ENCODE measurements at places on chromosomes 5 and 9.

GRCh38 chr9:75896193-75896592, 5.7 kb downstream of the PCSK5 start:
- DNase-seq = no peak

DNA sequence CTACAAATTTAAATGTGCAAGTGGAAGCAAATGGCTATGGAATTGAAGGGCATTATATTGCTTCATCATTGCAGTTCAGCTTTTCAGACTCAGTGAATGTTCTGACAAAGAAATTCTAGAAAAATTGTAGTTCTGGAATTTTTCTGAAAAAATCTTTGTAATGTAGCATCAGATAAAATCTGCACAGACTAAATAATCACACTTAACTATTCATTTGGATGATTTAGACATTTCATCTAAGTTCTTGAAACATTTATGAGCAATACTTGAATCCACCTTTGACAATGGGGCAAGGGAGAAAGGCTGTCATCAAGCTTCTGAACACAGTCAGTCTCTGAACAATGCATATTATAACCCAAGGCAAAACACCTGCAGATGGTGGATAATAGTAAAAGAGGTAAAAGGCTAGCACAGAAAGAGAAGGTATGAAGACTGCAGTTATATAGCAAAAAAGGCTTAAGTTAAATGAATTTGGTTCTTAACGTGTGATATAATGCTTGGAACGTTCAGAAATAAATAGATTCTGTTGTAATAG, 1352.0 kb upstream of the NUDT12 start:
- DNase-seq = no peak

GRCh38 chr5:146751054-146751453, 127.5 kb downstream of the PPP2R2B start:
- DNase-seq = no peak

GRCh38 chr5:107671742-107672210, 1.0 kb upstream of the EFNA5 start:
- DNase-seq = peak; percentile 52

- no peak for DNase-seq
Measured at GRCh38 chr9:80797831-80798688, 891.3 kb downstream of the TLE1 start.

- DNase-seq = peak; percentile 74
Measured at GRCh38 chr5:5533927-5534326, 111.5 kb downstream of the ICE1 start.

GRCh38 chr9:89661956-89662717, 57.3 kb downstream of the GADD45G start:
- DNase-seq = peak; percentile 91

DNA sequence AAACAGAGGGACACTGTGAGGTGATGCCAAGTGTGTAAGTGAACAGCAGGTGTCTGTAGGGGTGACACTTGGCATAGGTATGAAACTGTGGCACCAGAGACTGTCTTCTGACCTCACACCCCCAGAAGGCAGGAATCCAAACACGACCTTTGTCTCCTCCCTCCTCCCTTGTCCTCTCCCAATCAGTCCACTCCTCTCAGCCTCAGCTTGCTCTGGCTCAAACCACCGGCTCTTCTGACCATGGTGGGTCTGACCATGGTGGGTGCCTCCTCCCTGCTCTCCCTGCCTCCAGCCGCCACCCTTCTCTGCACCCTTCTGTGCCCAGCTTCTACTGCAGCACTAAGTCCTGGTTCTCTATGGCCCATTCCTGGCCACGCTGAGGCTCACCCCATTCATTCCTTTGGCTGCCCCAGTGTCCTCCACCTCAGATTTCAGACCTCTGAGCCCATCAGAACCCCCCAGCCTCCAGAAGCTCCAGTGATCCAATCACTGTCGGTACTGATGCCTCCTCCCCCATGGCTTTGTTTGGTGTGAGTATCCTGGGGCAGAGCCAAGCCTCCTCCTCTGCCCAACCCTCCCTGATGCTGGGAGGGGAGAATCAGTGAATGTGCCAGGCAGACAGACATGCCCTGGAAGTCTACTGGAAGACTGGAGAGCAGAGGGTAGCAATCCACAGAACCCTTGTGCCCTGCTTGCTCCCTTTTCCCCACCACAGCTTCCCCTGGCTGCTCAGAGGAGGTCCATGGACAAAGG, 1.7 kb upstream of the ARID3C start:
- no peak for DNase-seq

GRCh38 chr9:27408001-27408400, 111.1 kb upstream of the EQTN start:
- no peak for DNase-seq

DNA sequence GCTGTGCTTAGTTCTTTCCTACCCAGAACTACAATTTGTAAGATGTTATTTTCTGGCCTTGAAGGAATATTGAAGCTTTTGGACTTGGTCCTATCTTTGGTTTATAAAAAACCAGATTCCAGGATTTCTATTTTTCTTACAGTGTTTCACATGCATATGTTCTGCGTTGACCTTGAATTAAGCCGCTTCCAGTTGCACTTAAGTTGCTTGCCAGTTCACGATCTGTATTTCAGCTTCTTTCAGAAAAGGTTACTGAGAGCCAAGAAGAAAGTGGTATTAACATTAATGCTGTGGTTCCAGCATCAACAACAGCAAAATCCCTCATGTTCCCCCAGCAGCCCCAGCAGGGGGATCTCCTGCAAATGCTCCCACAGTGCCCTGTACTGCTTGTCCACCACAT, 156.4 kb upstream of the ADAMTS16 start:
- DNase-seq = no peak

- DNase-seq = no peak
Measured at GRCh38 chr9:38153152-38153909, 84.3 kb upstream of the SHB start.

GRCh38 chr5:171499611-171500010, 80.2 kb downstream of the FGF18 start:
- no peak for DNase-seq

GRCh38 chr9:86099701-86100364, 475 bp upstream of the GOLM1 start:
- DNase-seq = peak; percentile 66

GRCh38 chr5:34944460-34945047, 15.2 kb downstream of the DNAJC21 start:
- no peak for DNase-seq

GRCh38 chr5:134086225-134086942, 28.1 kb upstream of the TCF7 start:
- no peak for DNase-seq

DNA sequence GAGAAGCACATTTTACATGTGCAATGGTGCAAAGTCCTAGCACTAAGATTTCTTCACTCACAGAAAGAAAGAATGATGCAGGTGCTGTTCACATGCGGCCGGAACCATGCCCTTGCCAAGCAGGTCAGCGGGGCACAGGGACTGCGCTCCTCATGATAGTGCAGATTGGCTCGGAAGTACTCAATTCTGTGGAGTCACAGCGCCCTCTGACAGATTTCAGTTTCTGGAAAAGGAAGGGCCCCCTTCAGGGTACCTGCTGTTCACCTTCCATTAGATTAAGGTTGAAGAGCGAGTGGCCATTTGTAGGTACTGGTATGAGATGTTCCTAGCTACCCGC, 75.7 kb downstream of the TMC1 start:
- DNase-seq = no peak

- no peak for DNase-seq
Measured at GRCh38 chr5:43000111-43000840, 39.8 kb downstream of the ANXA2R start.

DNA sequence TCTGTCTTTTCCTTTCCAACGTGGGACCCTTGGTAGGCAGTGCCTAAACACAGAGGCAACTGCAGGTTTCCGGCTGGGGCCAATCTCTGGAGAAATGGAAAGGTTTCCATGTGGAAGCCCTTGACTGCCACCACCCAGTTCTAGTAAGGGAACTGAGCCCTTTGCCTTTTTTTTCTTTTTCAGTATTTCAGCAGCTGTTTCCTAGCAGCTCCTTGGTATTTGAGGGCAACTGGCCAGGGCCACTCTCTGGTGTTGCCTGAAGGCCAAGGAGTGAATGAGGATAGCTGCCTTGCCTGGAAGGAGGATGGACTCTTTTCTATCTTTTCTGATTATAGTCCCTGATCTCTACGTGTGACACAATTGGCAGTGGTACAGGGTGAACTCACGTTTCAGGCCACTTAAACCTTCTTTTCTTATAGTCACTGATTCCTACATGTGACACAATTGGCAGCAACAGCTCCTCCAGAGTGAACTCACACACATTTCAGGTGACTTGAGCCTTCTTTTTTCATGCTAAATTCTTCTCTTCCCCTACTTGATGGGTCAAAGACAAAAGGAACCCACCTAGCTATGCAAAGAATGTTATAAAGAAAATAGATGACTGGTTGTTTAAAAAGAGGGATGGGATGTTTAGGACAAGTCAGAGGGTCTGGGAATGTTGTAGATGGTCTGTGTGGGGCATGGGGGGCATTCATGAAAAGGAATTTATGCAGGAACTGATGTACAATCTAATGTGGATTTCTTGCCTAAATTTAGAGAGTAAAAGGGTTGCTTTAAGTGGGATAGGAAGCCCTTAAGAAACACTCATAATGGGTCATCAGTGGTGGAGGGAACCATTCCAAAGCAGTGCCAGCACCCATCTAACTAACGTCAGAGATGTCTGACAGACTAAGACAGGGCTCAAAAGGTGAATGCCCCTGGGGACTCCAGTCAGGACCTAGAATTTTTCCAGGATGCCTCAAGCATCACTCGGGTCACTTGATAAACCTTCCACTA, 190.1 kb downstream of the TMEM232 start:
- DNase-seq = no peak

DNA sequence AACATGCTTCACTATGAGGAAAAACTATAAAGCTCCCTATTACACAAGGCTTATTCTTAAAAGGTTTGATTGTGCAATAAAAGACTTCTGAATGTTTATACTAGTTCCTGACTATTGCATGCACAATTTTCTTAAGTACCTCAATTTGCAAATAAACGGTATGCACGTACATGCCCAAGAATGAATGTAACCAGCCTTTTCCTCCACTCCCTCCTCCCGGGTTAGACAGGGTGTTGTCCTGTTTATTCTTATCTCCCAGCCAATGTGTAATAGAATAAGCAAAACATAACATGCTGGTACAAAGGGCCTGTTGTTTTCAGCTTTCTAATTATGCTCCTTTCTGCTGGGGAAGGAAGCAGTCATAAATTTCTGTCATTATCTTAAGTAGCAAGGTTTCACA, 79.1 kb downstream of the AOPEP start:
- DNase-seq = no peak

GRCh38 chr5:170388818-170389549, at the start of gene KCNMB1:
Gene KCNMB1 (minus strand): TSS chr5:170389367. CDS start chr5:170385447, 3,920 bp downstream.
- DNase-seq = no peak

DNA sequence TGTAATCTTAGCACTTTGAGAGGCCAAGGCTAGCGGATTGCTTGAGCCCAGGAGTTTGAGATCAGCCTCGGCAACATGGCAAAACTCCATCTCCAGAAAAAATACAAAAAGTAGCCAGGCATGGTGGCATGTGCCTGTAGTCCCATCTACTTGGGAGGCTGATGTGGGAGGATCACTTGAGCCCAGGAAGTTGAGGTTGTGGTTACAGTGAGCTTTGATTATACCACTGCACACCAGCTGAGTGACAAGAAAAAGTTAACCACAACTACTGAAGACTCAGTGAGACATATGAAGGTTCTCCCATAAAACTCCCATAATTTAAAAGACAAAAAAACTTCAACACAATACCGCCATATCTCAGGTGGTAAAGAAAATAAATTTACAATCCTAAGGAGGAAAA, 98.0 kb downstream of the NR6A1 start:
- DNase-seq = no peak

GRCh38 chr5:84393969-84394368, 9.3 kb upstream of the EDIL3 start:
- peak; percentile 18 for DNase-seq

DNA sequence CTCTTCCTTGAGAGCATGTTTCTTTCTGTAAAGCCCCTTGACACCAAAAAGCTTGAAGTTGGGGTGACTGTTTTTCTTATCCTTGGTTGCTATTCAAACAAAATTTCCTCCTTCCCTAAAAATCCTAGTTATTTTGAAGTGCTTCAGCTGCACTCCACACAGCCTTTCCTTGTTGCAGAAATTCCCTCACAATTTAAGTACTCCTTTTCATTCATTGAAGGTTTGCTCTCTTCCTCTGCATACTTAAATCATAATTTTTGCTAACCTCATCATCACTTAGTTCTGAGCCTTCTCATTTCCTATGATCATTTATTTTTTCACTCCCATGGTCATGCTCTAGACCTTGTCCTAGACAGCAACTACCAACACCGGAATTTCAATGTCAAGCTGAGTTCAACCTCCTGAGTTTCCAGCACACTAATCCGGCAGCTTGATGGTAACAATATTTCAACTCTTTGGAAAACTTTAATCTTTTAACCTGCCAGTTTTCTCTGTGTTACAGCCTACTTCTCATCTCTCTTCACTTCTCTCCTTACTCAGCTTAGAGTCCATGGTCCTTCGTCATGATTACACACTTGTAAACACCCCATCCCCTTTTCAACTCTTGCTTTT, 78.7 kb upstream of the ACTBL2 start:
- DNase-seq = no peak

Measured in RPMI8226 (cell line).